ENCODE measurements at places on chromosomes 5 and 9.

- no peak for DNase-seq
These were observed 213.4 kb upstream of the DMAC1 start for GRCh38 chr9:8012986-8013385.

- DNase-seq = no peak
These were observed 94.3 kb upstream of the PITX1 start for GRCh38 chr5:135128361-135128760.

GRCh38 chr5:61346511-61346910 is 14.5 kb downstream of the ZSWIM6 start:
- DNase-seq = no peak

DNA sequence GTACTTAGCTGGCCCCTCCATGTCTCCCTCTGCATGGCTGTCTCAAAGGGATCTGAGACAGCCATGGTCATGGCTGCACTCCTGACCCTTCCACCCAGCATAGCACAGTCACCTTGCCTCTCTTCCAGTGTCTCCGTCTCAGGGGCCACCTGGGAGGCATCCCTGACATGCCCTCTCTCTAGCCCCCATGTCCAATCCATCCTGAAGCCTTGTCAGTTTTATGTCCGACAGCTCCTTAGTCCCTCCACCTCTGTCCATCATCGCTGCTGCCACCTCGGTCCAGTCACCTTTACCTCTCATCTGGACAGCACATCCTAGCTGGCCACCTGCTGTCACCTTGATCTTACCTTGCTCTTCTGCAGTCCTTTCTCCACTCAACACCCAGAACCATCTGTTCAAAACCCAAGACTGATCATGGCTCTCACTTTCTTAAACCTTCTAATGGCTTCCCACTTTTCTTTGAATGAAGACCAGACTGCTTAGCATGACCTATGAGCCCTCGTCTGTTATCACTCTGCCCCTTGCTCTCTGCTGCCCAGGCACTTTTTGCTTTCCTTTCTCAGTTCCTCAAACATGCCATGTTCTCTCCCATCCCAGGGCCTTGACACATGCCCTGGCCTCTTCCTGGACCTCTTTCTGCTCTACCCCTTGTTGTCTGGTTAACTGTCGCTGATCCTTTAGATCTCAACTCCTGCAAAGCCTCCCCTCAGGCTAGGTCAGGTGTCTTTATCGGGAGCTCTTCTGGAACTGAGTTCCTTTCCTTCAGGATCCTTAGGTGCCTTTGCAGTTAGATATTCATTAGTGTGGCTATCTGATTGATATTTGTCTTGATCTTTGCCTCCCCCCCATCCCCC is 181.8 kb upstream of the PITX1 start:
- no peak for DNase-seq

- no peak for DNase-seq
These were observed 29.1 kb downstream of the KCNIP1 start for GRCh38 chr5:170532935-170533334.

- DNase-seq = no peak
These were observed 157.5 kb downstream of the MAPKAP1 start for GRCh38 chr9:125549465-125549871.

DNA sequence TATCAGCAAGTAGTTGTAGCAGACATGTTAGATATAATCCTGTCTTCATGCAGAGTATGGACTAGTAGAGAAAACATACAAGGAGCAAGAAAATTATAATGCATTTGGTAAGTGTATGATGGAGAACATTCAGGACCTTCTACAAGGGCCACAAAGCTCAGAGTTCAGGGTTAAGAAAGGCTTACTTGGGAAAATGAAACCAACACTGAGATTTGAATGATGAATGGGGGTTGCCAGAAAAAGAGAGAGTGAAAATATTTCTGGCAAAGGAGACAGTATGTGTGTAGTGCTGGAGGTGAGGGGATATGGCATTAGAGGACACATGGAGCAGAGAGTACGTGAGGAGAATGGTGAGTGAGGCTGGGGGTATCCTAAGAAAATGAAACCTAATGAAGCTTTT is 169.8 kb upstream of the STK32A start:
- DNase-seq = no peak

DNA sequence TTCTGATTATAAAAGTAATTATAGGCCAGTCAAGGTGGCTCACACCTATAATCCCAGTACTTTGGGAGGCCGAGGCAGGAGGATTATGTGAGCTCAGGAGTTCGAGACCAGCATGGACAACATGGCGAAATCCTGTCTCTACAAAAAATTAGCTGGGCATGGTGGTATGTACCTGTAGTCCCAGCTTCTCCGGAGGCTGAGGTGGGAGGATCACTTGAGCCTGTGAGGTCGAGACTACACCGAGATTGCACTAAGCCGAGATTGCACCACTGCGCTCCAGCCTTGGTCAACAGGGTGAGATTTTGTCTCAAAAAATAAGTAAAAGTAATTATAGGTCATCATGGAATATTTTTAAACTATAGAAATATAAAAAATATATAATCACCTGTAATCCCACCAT is 18.1 kb downstream of the IRF1 start:
- DNase-seq = no peak

GRCh38 chr9:27791311-27791710 is 218.0 kb upstream of the C9orf72 start:
- DNase-seq = no peak

DNA sequence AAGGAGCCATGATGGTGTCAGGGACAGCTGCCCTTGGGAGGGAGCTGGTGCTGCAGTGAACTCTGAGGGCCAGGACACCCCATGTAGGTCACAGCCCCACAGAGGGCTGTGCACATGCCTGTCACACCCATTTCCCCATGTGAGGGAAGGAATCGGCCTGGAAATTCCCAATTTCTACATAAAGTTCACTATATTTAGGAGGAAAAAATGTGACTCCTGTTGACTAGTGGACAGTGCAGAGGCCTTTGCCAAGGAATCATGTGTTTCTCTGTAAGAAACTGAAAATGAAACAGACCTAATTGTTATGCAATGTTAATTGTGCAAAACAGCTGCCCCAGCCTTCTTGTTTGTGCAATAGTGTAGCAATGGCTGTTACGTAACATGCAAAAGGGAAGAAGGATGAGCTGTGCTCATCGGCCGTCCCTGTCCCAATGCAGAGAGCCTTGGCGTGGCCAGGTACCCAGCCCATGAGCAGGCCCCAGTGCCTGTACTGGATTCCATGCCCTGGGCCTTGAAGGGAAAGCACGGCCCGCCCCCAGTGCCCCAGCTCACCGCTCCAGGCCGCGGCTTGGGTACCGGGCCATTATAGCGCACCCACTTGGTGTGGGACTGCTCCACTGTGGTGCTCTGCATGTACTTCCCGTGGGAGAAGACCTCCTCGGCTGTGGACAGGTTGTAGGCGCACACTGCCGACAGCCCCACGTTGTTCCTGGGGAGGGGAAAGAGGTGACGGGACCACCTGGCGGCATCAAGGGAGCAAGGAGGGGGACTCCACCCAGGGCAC is 70.0 kb downstream of the SECISBP2 start:
- no peak for DNase-seq

- peak; percentile 8 for DNase-seq
These were observed at the start of gene SUSD1 for GRCh38 chr9:112174965-112175795. SUSD1 (minus strand) TSS chr9:112175297; CDS start chr9:112175235, 62 bp downstream.

GRCh38 chr9:94782355-94783101 is 56.0 kb downstream of the AOPEP start:
- DNase-seq = no peak

DNA sequence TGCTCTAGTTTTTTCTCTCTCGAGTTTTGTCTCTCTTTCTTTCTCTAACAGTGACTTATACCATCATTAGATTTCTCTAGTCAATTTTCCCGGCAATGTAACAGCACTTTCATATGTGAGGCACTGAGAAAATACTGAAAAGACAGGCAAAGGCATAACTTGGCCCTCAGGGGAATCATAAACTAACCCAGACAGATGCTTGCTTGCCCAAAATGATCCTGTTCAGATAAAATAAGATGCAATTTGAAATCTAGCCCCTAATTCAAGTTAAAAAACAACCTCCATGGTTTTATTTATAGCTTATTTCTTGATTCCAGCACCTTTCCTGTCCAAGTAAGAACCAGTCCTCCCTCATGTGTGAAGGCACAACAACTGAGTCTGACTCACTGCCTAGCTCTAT is 294.6 kb downstream of the GAS1 start:
- no peak for DNase-seq

- DNase-seq = no peak
These were observed 69.0 kb upstream of the FST start for GRCh38 chr5:53411388-53411787.

DNA sequence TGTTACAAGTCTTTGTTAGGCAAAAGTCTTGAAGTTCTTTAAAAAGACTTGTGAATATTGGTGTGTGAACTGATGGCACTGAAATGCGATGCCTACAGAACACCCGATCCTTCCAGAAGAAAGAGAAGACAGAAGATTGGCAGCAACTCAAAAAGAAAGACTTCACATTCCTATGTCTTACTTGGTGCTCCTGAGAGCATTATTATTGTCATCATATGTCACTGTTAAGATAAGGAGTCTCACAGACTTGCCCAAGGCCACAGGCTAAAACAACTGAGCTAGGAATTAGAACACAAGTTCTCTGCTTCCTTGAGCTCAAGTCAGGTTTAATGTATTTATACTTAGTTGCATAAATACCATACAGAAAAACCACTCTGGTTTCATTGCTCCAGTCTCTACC is 198.0 kb downstream of the PARP8 start:
- no peak for DNase-seq

GRCh38 chr9:20988671-20989315 is 42.6 kb downstream of the HACD4 start:
- DNase-seq = no peak

- DNase-seq = no peak
These were observed 192.0 kb downstream of the BRINP1 start for GRCh38 chr9:119177196-119177595.

DNA sequence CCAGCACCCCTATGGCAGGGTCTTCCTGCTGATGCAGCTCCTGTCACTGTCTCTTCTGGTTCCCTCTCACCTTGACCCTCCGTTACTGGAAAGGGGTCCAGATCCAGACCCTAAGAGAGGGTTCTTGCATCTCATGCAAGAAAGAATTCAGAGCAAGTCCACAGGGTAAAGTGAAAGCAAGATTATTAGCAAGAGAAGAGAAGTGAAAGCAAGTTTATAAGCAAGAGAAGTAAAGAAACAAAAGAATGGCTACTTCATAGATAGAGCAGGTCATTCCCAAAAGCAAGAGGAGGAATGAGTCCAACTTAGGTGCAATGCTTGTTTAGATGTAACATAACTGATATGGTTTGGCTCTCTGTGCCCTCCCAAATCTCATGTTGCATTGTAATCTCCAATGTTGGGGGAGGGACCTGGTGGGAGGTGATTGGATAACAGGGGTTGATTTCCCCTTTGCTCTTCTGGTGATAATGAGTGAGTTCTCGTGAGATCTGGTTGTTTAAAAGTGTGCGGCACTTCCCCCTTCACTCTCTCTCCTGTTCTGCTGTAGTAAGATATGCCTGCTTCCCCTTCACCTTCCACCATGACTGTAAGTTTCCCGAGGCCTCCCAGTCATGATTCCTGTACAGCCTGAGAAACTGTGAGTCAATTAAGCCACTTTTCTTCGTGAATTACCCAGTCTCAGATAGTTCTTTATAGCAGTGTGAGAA is 183.3 kb downstream of the MED10 start:
- DNase-seq = no peak

DNA sequence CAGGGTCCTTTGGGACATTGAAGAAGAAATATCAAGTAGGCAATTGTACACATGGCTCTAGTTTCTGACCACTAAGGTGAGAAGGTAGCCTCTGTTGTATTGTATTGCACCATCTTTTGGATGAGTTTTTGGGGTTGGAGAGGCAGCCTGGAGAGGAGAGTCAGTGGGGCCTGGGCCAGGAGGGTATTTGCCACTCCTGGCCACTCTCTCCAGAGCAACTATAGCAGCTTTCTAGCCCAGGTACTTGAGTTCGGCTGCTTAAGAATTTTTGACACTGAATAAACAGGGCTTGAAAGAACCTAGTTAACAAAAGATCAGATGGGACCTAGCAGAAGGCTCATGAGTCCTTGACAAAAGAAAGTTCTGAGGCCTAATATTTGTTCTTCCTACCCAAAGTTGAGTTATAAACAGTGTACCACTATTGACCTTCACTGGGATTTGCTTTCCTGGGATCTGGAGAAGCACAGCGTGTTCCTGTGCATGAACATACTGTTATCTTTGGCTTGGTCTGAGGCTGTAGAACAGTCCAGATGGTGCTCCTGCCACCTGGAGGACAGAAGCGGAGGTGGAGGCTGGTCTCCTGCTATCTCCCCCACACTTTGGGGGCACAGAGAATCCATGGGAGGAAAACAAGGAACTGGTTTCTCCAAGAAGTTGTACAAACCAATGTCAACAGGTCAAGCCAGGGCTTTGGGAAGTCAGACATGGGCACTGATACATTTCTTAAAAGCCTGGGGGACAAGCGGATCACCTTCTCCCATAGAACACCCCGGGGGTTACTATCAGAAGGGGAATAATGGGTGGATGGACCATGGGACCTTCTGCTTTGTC is 110.4 kb upstream of the LIFR start:
- no peak for DNase-seq

DNA sequence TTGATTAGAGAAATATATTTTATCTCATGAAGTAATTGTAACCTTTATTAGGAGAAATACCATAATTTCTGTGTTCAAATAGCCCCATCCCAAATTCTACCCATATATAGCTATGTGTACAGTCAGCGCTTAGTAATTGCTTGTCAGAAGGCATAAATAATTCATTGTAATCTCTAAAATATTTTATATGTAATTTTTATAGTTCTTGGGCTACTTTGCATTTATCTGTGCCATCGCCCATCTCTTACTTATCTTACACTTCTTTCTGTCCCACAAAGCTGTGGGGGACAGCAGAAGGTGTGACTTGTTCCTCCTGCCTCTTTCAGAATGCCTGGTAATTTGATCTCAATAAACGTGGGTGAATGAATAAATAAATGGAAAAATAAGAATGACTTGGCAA is 5.5 kb downstream of the ADAMTSL1 start:
- DNase-seq = no peak

DNA sequence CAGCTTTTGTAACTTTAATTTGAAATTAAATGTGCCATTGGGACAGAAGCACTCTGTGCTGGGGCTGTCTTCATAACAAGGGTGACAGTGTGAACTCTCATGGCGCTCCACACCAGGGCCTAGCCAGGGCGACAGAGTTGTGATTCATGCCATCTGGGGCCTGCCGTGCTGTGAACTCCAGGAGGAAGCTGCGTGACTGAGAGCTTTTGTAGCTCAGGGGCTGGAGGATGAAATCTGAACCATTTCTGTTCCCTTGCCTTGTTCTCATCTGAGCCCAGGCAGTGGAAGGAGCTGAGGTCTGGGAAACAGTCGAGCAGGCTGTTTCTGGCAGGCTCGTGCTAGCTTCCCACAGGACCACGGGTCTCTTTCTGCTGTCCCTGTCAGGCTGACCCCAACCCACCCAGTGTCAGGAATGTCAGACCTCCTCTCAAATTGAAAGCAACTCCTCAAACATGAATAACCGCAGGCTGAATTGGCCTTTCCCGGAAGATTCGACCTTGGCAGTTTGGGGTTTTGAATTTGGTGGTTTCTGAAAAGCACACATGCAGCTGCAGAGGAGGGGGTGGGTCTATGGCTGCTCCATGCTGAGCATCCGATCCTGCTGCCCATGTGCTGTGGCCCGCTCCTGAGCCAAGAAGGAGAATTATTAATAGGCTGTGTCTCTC is 69.2 kb upstream of the RPS23 start:
- DNase-seq = no peak

Measured in stimulated activated CD4-positive, alpha-beta T cell treated with anti-CD3 and anti-CD28 coated beads, Interleukin-15, amount 100 ng/mL, for 1 hour (primary cell).